ENCODE measurements at places on chromosomes 2 and 18.

GRCh38 chr2:122780251-122780650 lies 1024.8 kb downstream of the TSN start:
- DNase-seq = no peak

DNA sequence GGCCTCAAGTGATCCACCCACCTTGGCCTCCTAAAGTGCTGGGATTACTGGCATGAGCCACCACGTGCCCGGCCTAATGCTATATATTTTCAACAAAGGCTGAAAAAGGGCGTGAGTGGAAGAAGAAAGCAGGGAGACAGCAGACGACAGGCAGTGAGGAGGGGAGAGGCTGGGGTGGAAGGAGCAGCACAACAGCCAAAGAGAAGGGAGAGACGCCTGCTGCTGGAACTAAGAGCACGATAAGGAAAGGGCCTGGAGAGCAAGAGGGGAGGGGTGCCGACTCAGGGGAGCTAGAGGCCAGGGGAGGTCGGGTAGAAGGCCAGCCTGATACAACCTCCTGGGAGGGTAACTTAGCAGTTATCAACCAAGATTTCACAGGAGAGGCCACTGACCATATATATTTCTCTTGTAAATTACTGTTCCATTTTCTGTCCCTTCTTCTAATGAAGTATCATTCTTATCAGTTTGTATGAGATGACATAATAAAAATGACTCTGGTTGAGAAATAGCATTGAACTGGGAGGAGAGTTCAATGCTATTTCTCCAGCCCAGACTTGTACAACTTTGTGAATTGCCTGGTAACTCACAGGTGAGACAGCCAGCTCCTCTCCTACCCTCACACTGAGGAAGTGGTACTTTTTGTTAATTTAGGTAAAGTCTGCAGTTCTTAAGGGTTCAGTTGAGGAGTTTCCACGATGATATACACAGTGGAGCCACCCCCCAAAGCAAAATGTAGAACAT lies 5.8 kb upstream of the RNU4ATAC start:
- no peak for DNase-seq

GRCh38 chr2:121398853-121399252 lies 113.9 kb upstream of the TFCP2L1 start:
- DNase-seq = no peak

- DNase-seq = no peak
Observed at GRCh38 chr18:13369756-13370510, 151.4 kb downstream of the LDLRAD4 start.

DNA sequence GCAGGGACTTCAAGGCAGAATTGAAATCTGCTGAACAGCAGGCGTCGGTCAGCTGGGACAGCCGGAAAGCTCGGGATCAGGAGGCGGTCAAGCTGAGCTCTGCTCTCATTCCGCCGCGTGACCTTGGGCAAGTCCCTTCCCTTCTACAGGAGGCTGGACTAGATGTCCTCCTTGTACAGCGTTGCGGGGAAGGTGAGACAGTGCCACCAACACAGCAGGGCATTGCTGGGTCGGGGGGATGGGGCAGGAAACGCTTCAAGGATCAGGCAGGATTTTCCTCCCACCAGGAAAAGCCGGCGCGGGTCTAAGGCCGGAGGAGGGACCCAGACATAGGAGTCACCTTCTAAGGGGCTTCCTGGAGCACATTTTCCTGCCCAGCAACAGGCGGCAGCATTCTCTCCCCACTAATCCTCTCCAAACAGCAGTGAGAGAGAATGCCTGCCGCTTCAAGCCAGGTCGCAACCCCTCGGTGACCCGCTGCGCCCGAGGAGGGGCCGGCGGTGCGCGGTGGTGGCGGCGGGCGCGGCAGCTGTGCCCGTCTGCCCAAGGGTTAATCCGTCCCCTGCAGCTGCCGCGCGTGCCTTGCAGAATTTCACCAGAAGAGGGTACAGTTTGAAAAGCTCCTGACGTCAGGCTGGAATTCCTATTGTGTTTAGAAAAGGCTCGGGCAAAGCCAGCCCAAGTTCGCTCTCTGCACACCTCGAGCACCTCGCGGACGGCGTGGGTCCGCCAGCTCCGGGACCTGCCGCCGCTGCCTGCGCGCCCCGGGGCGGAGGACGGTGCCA lies at the start of gene KCNF1:
Gene KCNF1, plus strand, starts transcription at position 644 of the 785 bp plus-strand sequence. CDS start 493 bp downstream, outside the sequence.
- DNase-seq = no peak

DNA sequence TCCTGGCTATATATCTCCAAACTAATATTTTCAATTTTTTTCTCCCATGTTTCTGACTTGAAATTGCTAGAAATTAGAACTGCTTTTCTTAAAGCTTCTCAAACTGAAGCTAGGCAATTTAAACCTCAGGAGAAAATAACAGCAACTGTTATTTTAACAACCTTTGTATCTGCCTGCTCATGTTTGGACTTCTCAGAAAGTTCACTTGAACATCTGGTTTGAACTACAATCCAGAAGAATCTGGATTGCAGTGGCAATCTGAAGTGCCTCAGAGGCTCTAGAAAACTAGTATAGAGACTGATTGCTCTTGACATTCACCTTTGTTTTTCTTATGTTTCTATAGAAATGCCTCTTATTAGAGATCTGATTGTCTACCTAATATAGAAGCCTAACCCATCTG lies 64.1 kb downstream of the STAT4 start:
- DNase-seq = no peak

DNA sequence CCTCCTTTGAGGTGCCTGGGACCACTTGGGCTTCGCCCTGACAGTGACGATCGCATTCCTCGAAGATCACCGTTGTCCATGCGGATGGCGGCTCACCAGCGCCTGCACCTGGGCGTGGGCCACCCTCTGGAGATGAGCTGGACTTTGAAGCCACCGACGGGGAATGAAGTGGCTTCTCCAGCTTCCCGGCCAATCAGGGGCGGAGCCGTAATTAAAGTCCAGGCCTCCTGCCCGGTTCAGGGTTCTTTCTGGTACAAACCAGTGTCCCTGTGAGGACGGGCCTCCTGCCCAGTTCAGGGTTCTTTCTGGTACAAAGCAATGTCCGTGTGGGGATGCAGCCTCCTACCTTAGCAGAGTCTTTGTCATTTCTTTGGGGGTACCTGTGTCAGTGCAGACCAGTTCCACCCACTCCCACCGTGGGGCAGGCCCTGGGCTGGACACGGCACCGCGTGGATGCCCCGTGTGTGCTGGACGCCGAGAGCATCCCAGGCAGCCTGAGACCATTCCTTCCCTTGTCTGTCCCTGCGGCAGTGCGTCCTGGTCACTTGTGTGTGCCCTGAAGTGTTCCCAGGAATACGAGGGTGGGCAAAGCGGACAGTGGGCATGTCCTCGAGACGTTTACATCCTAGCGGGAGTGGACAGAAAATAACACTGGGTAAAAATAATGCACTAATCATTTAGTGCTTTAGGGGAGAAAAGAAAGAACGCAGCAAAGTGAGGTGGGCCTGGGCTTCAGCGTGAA lies 55.0 kb downstream of the KCNG2 start:
- no peak for DNase-seq

DNA sequence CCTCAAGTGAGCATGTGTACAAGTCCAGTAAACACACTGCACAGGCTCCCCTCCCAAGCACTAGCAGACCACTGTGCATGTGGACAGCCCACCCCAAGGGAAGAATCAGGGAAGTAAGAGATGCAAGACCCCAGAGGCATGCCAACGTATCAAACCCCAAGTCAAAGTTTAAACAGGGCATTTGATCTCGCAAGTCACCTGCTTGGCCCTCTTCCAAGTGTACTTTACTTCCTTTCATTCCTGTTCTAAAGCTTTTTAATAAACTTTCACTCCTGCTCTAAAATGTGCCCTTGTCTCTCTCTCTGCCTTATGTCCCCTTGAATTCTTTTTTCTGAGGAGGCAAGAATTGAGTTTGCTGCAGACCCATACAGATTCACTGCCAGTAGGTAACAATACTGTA lies 201.2 kb upstream of the PARD3B start:
- DNase-seq = no peak

- no peak for DNase-seq
Observed at GRCh38 chr18:2448565-2449151, 122.6 kb downstream of the METTL4 start.

DNA sequence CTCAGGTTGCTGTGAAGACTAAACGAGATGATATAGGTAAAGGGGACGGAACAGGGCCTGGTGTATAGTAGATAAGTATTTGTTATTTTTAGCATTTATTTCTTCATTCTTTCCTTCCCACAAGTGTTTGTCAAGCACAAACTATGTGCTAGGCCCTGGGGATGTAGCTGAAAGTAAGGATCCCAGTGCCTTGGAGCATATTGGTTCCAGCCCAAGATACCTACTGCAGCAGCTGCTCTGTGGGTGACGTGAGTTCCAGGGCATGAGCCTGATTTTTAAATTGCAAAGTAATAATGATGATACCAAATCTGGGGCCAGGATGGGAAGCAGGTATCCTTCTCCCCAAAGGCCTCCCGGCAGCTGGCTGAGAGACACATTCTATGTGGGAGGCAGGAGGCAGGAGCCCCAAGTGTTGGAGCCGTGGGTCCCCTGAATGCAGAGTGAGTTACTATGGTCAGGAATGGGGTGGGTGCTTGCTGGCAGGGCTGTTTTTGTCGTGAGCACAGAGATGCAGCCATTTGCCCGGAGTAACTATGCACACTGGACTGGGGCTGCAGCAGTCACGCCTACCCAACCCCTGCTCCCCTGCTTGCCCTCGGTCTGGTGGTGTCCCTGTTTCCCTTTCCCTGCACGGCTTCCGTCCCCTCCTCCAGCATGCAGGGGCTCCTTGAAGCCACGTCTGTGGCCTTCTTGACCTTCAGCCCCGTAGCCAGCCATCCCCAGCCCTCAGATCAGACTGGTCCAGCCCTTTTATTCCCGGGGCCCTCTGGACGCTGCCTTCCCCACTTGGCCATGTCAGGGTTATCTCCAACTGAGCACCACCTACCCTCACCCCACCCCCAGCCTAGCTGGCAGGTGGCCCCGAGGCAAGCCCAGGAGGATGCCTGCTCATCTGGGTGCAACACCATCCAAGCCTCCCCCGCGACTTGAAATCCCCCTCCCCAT lies 52.4 kb downstream of the INHBB start:
- no peak for DNase-seq

DNA sequence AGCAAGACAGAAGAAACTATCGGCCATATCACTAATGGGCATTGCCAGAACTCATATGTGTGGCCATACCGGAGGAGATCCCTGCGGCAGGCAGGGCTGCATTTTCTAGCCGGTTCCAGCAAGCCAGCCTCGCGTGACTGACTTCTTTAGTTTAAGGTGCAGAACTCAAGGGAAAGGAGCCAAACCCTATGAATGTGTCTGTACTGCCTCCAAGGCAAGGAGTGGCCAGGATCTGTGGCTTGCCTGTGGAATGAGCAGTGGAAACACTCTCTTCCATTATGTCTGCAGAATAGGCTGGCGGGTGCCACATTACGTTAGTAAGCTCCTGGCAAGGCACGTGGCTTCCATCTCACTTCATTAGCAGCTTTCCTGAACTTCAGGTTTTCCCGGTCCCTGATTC lies 137.6 kb downstream of the ATL2 start:
- no peak for DNase-seq
